ENCODE measurements at places on chromosomes 5 and 9.
A peak's percentile ranks its signal among the peaks of the same experiment; 100 is the strongest.

DNA sequence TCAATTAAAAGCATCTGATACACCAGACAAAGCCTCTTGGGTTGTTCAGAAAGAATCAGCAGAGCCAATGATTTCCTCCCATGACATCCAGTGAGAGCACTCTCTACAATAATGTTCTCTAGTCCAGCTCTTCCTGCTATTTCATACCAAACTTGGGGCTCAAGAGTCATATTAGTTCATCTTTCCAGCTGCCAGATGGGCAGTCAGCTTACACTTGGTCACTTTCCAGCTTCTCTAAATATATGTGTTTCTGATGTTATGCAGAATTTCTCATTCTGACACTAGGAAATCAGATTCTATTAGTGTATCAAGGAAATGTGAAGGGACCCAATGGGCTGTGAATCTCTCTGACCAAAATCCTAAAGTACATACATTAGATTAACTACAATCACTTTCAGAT is 148.9 kb downstream of the ENC1 start:
- no peak for DNase-seq

- no peak for DNase-seq
Measured at GRCh38 chr9:99947395-99947794, 40.9 kb downstream of the STX17 start.

DNA sequence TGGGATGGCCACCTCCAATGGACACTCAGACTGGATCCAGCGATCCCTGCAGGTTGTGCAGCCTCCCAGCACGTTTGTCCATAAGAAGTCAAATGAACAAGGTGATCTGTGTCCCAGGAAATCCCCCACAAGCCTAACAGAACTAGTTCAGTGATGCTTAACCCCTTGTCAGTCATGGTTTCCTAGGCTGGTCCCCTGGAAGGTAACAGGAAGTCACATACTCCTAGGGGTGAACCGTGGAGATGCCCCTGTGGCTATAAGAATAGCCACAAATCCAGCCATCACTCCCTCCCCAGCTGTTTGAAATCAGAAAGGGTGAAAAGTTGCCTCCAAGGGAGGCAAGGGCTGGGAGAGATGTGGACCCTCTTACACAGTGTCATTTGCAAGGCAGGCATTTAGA is 22.5 kb downstream of the PAX5 start:
- no peak for DNase-seq

- DNase-seq, result no peak
Measured at GRCh38 chr9:99253772-99254431, 31.8 kb downstream of the SEC61B start.

- DNase-seq, result no peak
Measured at GRCh38 chr9:20729523-20729922, 45.5 kb downstream of the FOCAD start.

DNA sequence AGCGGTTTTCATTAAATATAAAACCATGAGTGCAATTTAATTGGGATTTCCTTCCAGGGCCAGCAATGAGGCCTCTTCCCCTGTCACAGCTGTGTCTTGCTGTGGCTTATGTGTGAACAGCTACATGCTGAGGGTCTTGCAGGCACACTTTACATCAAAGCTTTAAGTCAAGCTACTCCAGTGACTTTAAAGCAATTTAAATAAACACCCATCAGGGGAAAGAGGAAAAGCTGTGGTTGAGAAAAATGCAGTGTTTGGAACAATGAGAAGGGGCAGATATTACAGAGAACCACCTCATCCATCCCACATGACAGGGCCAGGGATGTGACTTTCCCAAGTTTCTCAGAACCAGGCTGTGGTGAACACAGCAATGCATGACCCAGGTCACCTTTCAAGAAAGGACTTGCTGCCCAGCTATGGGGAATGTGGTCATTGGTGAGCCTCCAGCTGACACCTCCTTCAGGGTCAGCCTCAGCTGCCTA is 115.9 kb upstream of the LPAR1 start:
- no peak for DNase-seq

GRCh38 chr9:97109194-97109811 is 70.4 kb upstream of the CTSV start:
- peak; percentile 58 for DNase-seq

- no peak for DNase-seq
Measured at GRCh38 chr9:89171693-89172092, 6.9 kb downstream of the SHC3 start.

DNA sequence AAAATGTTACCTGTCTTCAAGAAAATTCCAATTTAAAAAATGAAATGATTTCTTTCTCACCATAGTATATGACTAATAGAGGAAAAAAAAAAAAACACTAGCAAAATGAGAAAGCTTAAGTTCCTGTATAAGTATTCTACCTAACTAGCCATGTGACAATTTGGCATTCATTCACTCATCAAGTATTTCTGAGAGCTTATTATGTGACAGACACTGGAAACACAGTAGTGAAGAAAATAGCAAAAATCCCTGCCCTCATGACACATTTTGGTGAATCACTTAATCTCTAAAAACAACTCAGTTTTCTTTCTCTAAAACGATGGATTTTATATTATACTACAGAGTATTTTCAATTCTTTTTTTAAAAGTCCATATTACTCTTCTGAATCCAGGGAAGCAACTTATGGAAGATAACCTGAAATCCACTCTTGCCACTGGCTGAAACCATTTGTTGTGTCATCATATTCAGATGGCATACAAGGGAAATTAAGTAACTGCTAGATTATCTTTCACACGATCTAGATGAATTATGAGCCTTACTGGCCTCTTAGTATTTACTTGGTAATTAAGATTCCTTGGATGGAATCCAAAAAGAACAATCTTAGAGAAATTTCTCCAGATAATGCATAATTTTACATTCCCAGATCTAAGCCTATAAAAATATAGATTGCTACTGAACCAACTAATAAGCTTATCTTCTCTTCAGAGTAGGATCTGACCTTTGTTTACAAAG is 5.5 kb downstream of the PTBP3 start:
- DNase-seq, result no peak

- no peak for DNase-seq
Measured at GRCh38 chr9:33153001-33153400, 14.1 kb downstream of the B4GALT1 start.

GRCh38 chr5:141811287-141812155 is 66.7 kb downstream of the PCDH1 start:
- no peak for DNase-seq

DNA sequence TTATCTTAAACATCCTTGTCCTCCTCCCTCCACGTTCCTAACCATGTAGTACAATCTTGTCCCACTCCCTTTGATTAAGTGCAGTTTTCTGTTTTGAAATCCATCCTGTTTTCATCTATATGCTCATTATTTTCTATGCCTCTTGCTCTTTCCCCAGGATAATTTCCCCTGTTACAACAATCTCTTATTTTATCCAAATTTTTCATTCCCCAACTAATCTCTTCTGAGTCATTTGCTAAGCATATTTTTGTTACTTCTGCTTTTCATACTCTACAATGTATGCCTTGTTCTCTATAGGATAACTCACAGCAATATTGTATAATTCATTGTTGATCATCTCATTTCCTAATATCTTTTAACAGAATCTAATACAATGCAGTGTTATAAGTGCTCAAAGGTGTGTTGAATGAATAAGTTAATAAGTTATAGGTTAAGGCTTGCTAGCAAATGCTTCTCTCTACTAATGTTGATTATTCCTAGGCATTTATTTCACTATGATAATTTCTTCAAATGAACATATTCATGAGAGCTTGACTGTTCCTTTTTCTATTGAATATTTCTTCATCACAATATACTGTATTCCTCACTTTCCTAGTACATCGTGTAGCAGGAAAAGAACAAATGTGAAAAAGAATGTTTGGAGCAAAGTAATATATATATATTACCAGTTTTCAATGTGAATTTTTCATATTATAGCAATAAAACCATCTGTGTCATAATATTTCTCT is 1.5 kb downstream of the OMD start:
- no peak for DNase-seq

GRCh38 chr5:54704333-54704732 is 186.8 kb downstream of the SNX18 start:
- no peak for DNase-seq

DNA sequence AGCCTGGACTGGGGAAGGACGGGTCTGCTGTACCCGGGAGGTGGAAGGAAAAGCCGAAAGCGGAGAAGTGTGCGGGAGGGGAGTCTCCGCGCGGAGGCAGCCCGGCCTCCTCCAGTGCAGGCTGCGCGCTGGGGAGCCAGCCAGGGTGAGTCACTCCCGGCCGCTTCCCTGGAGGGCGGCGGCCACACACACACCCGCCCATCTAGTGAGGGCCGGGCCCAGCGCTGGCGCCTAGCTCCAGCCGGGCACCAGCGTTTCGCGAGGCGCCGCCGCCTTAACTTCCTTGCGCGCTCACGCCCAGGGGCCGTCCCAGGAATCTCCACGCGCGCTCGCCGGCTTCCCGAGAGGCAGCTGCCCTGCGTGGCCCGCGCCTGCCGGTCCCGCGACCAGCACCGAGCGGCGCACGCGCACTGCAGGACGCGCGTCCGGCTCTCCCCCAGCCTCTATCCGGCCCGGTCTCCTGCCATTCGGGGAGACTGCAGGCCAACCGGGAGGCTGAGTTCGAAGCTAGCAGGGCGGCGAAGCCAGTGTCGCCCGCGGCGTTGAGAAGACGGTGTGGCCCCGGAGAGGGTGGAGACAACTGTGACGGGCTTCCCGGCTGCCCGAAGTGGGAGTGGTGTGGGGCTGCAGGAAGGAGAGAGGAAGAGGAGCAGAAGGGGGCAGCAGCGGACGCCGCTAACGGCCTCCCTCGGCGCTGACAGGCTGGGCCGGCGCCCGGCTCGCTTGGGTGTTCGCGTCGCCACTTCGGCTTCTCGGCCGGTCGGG is at the start of gene JAK2:
Gene JAK2, plus strand, starts transcription at position 652 of the 765 bp plus-strand sequence. CDS start 36,716 bp downstream, outside the sequence.
- peak; percentile 92 for DNase-seq

GRCh38 chr9:135443797-135444425 is 35.7 kb upstream of the PPP1R26 start:
- no peak for DNase-seq

GRCh38 chr5:51398875-51399642 is 15.8 kb downstream of the ISL1 start:
- no peak for DNase-seq

Measured in LoVo (cell line).